Ovary (tissue), 10 donors: ENCODE measurements at places on chromosomes 3 and 15. TPM values are rescaled to one million over a fixed set of nuclear protein-coding genes. Genes with fewer than 3 reads are reported as not detected.

DNA sequence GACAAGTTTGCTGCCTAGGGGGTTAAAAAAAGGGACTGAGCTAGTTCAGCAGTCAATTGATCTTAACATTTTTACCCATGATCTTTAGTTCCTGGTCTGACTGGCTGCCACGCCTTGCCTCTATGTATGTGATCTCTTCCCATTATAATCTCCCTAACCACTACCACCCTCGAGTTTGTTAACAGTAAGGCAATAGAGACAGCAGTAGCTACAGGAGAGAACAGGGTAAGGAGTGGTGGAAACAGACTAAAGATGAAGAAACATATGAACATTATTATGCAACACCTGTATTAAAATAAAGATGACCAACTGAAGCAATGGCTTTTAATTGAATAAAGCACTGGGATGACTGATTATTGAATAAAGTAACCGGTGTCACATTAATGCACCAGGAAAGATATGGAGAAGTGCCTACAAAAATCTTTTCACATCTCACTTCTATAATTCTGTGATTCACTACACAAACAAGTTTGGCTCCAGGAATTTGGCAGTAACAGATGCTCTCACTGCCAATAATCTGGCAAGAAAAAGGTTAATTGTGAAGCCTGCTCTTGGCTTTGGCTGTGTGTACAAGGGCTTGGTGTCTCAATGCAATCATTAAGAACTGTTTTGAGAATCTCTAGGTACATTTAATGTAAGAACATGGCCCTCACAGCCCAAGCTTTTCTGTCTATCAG lies 95.7 kb downstream of the HHLA2 start:
- no peak for DNase-seq

DNA sequence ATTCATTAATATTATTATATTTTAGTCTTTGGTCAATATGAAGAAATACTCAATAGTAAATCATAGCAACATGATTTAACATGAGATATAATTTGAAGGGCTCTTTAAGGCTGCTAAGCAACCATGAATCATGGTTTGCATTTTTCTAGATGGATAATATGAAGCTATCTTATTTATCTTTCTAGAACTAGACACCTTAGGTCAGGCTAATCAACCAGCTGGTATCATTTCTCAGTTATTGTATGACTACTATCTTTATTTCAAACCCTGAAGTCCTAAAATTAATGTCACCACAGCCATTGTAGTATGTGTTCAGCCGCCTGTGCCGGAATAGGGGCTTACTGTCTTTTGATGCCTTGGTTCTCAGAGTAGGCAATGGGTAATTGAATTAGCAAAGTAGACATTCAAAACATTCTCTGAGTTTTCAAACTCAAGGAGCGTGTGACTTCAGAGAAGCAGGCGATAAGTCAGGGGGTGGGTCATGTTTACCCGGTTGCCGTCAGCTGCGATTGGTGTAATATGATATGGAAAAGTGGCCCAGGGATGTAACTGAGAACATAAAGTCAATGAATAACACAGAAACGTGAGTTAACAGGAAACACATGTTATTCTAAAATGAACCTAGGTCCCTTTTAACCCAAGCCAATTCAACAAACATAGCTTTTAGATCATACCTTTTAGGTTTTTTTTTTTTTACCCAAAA lies 93.4 kb upstream of the CTDSPL start:
- DNase-seq: no peak

GRCh38 chr15:92166751-92167405 lies 226.8 kb upstream of the ST8SIA2 start:
- no peak for DNase-seq

DNA sequence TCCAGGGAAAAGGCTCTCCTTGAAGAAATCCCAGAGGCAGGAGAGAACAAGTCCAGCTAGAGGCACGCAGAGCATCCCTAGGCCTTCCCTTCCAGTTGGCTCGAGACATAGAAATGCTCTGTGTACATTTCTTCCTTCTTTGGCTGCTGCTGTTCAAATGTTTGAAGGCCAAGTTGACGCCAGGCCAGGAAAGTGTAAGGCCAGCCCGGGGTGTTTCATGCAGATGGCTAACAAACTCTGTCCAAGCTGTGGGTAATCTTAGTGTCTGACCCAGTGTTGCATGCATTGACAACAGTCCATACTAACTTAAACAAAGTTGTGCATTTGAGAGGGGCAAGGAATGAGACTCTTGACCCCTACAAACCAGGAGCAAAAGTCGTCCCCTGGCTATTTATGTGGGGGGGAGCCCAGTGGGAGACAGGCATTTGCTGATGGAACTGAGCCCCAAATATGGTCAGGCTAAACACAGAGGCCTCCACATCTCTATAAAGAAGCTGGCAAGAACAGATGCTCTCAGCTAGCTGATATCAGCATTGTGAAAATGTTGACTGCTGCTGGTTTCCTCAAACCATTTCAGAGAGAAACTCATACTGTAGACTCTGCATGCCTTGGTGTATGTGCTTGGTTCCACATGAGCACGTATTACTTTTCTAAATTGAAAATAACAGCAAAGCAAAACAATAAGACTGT lies 139.5 kb downstream of the ADAMTS9 start:
- DNase-seq: peak; percentile 87

DNA sequence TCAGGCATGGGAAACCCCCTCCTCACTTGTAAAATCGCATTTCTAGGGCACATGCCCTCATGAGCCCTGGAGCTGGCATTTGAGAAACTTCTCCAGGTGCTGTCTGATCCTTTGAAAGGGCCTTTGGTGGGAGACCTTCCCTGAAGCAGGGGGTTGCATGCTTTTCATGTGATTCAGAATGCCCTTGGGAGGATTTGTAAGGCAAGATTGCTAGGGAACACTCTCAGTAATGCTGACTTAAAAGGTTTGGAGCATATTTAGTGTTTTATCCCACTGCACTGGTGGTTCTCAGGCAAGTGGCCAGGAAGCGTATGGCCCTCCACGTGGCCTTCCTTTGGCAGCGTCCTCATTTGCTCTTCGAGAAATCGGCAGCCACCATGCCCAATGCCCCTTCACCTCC lies 164.1 kb downstream of the ARRDC4 start:
- DNase-seq: no peak

Gene FRMD5
- 0.17 TPM for polyA plus RNA-seq

GRCh38 chr3:152365766-152366593 lies 97.3 kb downstream of the MBNL1 start:
- DNase-seq: no peak

Gene PLS1
- polyA plus RNA-seq: 6.4 TPM

Gene ASB14
- polyA plus RNA-seq: not detected

DNA sequence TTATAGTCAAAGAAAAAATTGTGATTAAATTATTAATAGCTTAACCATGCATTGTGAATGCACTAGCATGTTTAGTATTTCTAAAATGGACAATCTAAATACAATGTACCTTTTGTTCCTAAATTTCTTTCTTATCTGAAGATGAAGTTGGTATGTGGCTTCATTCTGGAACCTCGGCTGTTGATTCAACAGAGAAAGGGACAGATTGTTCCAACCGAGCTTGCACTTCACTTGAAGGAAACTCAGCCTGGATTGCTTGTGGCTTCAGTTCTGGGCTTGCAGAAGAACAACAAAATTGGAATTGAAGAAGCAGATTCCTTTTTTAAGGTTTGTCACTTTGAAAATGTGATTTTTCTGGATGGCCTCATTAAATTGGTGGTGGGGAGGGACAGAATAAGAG lies 32.6 kb downstream of the HPS3 start:
- no peak for DNase-seq

Gene ACTL6A
- 35.7 TPM for polyA plus RNA-seq

DNA sequence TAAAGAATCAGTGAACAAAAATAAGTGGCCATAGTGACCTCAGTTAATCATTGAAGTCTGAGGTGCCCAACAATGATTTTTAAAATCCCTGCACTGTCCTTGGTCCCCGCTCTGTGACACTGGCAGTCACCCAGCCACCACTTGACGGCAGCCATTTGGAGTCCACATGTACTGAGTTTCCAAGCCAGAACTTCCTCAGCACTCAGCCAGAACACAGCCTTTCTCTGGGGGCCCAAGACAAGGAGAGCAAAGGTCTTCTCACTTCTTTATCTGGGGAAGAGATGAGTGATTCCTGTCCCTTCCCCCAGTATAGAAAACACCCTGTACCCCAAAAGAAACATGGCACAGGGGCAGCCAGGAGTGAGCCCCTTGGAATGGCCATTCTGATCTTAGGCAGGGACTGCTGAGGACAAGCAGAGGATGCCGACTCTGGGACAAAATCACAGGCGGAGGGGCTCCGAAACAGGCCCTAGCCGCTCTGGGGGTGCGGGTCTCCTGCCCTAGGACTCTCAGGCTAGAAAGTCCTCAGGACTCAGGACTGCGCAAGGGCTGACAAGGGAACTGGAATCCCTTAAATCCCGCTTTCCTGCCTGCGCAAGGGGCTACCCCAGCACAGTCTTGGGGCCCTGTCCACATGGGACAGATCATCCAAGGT lies 12.8 kb downstream of the PAK6 start:
- peak; percentile 17 for DNase-seq

GRCh38 chr15:32732574-32733157 lies 14.9 kb downstream of the GREM1 start:
- DNase-seq: no peak

Gene LRRN1
- 6.0 TPM for polyA plus RNA-seq

Gene IL5RA
- 0.07 TPM for polyA plus RNA-seq

DNA sequence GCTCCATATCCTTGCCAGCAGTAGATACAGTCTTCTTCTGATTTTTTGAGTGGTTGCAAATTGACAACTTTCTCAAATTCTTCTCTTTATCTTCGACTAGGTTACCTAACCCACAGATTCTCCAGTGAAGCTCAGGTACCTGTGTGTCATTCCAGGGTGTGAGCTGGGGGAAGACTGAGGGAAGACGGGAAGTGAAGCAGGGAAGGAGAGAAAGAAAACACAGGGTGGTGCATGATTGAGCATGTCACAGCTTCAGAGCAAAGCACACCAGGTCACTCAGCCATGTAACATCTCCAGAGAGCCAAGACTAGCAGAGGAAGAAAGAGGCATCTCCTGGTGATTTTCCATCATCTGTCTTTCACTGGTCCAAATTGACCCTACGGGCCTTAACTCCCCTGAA lies 67.2 kb downstream of the LSM3 start:
- no peak for DNase-seq

Gene FMN1
- polyA plus RNA-seq: 0.13 TPM

Gene CLDN16
- 0.06 TPM for polyA plus RNA-seq

DNA sequence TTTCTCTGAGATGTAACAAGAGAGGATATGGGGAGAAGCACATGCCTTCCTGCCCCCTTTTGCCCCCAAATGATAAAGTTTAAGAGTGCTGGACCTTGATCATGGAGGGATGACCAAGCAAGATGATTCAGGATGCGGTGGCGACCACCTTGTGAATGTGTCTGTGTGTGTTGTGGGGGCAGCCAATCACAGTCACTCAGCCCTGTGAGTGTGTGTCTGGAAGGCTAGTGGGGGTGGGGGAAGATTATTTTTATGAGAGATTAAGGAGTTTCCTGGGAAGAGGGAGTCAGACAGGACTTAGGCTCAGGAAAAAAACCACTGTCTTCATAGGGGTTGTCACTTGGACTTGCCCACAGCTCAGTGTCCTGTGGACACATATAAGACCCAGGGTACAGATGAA lies 57.8 kb upstream of the KY start:
- no peak for DNase-seq

DNA sequence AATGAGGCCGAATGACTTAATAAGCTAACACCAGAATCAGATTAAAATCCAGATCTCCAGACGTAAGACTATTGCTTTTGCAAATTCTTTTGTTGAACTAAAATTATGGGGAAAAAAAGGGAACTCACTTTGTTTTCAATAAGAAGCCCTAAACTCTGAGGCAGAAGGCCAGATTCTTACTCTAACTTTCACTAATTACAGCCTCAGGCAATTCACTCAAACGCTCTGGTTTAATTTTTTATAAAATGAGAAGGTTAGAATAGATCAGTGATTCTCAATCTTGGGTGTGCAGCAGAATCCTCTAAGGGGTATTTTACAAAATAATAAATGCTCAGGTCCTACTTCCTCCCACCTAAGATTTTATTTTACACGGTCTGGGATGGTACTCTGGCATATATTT lies 38.1 kb downstream of the C3orf70 start:
- no peak for DNase-seq

Gene HOMER2
- polyA plus RNA-seq: 3.5 TPM

DNA sequence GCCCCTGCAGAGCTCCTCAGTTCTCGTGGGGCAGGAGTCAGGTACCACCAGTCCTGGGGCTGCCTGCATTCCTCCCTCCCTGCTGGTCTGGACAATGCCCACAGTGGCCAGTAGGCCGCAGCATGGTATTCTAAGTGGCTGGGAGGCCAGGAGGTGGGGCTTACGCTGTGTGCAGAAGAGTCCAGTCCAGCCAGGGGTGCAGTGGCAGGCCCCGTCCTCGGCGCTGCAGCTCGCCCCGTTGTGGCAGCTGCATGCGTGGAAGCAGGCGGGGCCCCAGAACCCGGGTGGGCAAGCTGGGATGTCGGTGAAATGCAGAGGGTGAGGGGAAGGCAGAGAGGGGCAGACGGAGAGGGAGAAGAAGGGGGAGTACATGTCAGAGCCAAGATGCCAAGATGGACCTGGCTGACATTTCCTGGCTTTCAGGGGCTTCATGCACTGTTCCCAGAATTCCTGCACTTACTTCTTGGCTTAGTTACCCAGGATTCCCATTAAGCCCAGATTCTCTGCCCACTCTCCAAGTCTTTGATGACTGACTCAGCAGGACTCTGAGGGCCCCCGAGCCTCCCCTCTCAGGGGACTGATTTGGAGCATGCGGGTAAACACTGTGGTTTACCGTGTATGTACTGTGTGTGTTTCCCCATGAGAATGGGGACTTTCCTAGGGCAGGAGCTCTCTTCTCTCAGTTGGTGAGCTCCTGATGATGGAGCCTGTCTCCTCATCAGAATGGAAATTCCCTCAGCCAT lies 47.5 kb downstream of the RAB11A start:
- DNase-seq: peak; percentile 48

DNA sequence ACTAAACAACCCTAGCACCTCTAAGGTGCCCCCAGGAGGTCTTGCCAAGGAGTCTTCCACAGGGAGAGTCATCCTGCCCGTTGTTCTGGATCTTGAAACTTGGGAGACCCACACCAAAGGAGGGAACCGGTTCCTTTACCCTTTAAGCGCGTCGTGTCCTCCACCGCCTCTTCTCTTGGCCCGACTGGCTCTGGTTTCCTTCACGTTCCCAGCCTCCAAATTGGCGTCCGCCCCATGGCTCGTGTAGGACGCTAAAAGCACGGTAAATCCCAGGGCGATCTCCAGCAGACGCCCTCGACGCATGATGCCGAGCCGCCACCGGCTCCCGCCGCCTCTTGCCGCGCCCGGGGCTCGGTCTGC lies 1.1 kb downstream of the FBN1 start:
- no peak for DNase-seq

- DNase-seq: no peak
These were observed 54.9 kb downstream of the ABCC5 start for GRCh38 chr3:183962807-183963206.

Gene ARL14
- not detected for polyA plus RNA-seq

GRCh38 chr3:30476368-30477084 lies 129.9 kb upstream of the TGFBR2 start:
- DNase-seq: no peak

Gene CHL1
- polyA plus RNA-seq: 35.7 TPM

Gene CILP
- polyA plus RNA-seq: 1.6 TPM
